Renal cortex interstitium (tissue), 15 donors: ENCODE measurements at places on chromosomes 16 and 17.

DNA sequence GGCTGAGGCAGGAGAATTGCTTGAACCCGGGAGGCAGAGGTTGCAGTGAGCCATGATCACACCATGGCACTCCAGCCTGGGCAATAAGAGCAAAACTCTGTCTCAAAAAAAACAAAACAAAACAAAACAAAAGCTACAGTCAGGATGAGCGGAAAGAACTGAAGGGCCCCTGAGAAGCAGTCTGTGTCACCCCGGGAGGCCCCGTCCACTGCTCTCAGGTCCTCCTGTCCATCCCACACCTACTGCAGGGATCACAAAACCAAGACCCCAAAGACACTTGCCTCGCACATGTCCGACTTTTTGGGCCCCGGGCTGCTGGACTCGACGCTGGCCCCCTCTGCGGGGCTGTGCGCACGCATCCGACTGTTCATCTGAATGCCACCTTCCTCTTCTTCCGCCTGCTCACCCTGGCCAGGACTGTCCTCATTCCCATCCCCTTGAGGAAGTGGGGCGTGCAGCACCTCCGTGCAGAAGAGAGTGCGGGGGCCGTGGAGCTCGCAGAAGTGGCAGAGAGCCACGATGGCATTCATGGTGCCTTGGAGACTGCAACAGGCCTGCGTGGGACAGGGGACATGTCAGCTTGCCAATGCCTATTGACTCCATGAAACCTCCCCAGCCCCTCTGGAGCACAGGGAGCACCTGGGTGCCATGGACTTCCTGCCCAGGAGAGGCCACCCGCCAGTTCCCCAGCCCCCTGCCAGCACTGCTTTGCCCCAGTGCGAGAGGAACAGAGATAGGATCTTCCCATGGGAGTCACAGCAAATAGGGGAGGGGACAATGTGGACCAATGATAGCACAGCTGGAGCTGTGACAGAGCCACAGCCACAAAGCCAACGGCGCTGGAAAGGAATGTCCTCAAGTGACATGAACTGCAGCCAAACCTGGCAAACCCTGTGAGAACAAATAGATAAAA lies 9.1 kb downstream of the FLCN start:
- DNase-seq = no peak

DNA sequence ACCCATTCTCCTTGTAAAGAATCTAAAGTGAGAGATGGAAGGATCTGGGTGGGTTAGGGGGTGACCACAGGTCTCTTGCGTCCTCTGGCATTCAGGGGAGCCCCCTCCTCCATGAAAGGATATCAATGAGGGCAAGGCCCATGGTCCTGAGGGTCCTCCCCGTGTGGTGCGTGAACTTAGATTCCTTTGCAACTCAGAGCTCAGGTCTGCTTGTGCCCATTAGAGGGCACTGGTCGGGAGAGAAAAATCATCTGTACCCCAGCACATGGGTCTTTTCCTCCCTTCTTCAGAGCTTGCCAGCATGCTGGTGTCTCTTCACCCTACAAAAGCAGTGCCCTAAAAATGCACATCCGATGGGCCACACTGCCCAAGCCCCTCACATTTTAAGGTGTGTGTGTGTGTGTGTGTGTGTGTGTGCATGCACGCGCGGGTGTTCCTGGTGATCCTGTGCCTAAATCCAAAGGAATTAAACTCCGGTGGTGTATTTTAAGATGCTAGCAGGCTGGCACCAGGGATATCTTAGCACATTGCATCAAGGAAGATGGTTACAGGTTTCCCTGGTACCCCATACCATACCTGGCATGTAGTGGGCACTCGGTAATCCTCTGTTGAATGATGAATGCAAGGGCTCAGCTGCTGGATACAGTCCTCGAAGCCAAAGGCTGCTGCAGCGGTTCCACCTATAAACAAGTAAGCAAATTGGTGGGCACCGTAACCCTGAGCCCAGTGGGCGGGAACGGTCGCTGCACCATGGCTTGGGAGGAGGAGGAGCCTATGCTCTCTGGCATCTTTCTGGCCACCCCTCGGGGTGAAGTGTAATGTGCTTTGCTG lies 4.7 kb downstream of the C1QTNF1 start:
- DNase-seq = no peak

GRCh38 chr17:2202996-2203575 lies 100.5 kb downstream of the SMG6 start:
- DNase-seq = no peak

DNA sequence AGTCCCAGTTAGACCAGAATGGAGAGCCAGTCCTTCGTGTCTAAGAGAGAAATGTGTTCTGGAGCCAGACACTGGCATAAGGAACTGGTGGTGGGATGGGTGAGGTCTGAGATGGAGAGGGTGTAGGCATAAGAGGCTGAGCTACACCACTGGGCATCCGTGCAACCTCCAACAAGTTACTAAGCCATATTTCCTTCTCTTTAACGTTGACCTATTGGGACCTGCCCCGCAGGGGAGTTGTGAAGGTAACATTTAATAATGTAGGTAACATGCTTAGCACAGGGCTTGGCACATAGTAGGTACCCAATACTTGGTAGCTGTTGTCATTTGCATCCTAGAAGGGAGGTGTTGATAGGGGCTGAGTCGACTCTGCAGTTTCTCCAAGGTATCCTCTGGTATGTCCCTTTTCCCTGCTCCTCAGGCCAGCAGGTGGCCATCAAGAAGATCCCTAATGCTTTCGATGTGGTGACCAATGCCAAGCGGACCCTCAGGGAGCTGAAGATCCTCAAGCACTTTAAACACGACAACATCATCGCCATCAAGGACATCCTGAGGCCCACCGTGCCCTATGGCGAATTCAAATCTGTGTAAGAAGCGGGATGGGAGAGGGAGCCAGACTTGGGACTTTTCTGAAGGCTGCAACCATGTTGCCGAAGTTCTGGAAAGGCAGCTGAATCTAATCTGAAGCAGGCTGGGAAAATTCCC lies 1.2 kb downstream of the MAPK7 start:
- DNase-seq = no peak

DNA sequence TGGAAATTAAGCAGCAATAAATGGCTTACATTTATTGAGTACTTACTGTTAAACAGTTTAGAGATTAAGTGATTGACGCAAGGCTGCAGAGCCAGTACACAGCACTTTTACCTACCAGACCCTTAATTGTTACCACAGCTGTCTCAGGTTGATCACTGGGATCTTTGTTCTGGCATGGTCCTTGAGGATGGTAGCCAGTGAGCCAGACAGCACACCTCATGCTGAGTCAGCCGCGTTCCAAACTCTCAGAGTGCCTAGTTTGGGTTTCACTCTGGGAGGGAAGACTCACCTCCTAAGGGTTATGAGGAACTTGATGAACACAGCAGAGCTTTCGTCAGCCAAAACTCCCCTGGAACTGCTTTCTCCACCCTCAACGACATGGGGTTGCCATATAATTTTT lies 20.4 kb downstream of the CDH3 start:
- no peak for DNase-seq

GRCh38 chr17:77999413-78000173 lies 41.1 kb downstream of the TNRC6C start:
- no peak for DNase-seq

- DNase-seq = no peak
Observed at GRCh38 chr17:51071556-51071955, 49.1 kb downstream of the SPAG9 start.

DNA sequence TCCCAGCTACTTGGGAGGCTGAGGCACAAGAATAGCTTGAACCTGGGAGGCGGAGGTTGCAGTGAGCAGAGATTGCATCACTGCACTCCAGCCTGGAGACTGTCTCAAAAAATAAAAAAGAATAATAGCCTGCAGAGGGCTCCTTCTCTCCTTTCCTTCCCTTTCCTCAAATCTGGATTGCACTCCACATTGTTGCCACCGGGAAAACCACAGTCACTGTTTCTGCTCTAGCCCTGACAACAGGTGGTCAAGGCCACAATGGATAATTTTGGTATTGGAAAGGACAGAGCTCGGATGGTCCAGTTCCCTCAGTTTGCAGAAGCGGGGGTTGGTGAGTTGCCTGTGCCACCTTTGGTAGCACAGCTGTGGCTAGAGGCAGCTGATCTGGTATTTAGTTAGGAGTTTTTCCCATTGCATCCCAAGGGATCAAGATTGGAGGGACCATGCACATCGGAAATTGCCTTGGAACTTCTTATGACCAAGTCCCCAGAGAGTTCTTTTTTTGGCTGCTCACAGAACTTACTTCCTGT lies 44.7 kb upstream of the PRSS54 start:
- DNase-seq = no peak

DNA sequence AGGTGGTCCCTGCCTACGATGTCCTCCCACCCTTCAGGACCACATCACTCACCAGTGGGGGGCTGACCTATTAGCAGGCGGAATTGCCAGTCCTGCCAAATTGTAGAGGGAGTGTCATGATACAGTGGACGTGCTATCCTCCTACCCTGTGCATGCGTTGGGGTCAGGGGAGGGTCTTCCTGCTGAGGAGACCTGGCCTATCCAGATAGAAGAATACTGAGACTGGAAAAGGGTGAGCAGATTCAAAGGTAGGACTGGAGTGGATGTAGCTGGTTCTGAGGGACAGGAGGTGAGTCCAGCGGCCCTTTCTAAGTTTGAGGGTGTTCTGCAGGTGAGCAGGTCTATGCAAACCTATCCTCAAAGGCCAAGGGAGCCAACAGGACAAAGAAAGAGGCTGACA lies 8.0 kb downstream of the PRSS41 start:
- DNase-seq = no peak

DNA sequence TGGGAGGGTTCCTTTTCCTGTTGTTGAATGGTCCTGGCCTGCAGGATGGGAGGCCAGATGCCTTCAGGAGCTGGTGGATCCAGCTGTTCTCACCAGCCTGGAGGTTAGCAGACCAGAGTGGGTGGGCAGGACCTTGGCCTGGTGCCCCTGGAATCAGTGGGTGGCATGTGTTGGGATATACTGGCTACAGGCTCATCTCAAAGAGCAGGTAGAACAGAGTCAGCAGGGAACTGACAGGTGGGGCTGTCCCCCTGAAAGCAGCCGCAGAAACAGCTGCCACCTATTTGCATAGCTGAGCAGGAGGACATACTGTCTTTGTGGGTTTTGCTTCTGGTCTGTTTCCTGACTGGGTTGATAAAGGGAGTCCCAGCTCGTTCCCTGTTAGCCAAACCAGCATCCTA lies 144.1 kb downstream of the RAB11FIP4 start:
- DNase-seq = no peak

DNA sequence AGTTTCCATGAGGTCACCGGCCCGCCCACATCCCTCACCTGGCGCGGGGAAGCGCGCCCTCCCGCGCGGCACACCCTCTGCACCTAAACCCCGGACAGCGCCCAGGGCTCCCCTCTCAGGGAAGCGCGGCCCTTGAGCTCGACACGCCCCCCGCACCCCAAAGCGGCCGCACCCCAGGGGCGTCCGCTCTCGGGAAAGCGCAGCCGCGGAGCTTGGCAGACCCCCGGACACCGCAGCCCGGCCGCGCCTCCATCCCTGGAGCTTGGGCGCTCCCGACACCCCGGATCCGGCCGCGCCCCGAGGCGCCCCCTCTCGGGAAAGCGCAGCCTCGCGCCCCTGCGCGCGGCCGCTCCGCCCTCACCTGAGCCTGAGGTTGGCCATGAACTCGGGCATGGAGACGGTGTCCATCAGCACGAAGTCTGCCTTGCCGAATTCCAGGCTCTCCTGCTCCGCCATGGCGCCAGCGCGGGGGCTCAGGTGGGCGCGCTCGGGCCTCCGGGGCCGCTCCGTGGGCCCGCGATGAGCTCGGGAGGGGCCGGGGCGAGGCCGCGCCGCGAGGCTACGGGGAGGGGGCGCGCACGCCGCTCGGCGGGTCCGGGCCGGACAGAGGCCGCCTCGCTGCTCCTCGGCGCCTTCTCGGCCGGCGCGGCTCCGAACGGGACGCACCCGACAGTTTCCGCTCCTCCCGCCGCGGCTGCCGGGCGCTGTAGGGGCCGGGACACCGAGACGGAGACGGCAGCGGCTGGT lies at the start of gene MYO1D:
TSS of gene MYO1D (minus strand) at position 708 of the 747 bp plus-strand sequence. CDS start at position 456, 252 bp downstream.
- DNase-seq = no peak

DNA sequence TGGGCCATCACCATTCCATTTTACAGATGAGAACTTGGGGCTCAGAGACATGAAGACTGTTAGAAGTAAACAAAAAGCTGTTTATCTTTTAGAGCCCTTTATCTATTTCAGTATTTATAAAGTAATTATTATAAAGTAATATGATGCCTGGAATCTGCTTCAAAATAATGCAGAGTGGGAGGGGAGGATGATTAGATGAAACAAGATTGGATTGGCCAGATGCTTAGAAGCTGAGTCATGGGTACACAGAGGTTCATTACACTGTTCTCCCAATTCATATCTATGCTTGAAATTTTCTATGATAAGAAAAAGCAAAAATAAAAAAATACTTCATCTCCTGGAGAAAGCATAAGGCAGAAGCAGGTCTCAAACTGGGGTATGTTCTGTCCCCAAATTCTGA lies 29.4 kb downstream of the TOM1L2 start:
- no peak for DNase-seq

- no peak for DNase-seq
Observed at GRCh38 chr17:52027081-52027480, 131.4 kb downstream of the CA10 start.

- no peak for DNase-seq
Observed at GRCh38 chr17:44211281-44212265, 7.9 kb downstream of the UBTF start.

GRCh38 chr17:82050152-82050760 lies 1.4 kb downstream of the RFNG start:
- no peak for DNase-seq

GRCh38 chr17:46896991-46897390 lies 26.0 kb upstream of the GOSR2 start:
- no peak for DNase-seq

DNA sequence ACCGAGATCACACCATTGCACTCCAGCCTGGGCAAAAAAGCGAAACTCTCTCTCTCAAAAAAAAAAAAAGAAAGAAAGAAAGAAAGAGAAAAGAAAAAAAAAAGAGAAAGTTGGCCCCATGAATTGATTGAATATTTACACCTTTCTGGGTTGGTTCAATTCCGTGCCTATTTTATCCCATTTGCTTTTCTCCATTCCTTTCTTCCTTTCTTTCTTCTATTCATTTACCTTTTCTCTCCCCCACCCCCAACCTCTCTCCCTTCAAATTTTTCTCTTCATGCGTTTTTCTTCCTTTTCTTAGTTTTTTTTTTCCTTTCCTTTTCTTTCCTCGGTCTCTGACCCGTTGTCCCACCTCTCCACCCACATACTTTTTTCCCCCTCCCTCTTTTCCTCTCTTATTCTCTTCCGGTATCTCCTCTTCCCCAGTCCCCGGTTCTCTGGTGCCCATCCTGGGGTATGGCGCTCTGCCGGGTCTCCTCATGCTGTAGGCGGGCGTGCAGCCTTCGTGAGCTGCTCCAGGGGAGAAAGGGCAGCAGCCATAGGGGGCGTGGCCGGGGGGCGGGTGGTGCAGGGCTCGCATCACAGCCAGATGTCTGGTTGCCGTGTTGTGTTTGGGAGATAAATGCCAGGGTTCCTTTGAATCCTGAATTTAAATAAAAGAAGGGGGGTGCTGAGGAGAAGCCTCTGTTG lies 5.3 kb upstream of the COL1A1 start:
- no peak for DNase-seq

GRCh38 chr17:76540381-76541300 lies 797 bp downstream of the PRCD start:
- peak; percentile 96 for DNase-seq

- no peak for DNase-seq
Observed at GRCh38 chr16:50560903-50561863, 13.0 kb downstream of the NKD1 start.

- DNase-seq = no peak
Observed at GRCh38 chr16:50386139-50386538, 17.4 kb upstream of the BRD7 start.
